ENCODE measurements at places on chromosomes 4 and X. TPM values are rescaled to one million over a fixed set of nuclear protein-coding genes. Genes with fewer than 3 reads are reported as not detected.

The UGT2B15 gene
- polyA plus RNA-seq: not detected

The PLAC8 gene
- 0.61 TPM for polyA plus RNA-seq

The FRG2 gene
- polyA plus RNA-seq: not detected

The PRDX4 gene
- 72.7 TPM for polyA plus RNA-seq

The CNGA1 gene
- 0.89 TPM for polyA plus RNA-seq

The UCHL1 gene
- 3.0 TPM for polyA plus RNA-seq

The EDNRA gene
- polyA plus RNA-seq: 7.8 TPM

The CLNK gene
- not detected for polyA plus RNA-seq

The ARHGAP36 gene
- polyA plus RNA-seq: not detected

DNA sequence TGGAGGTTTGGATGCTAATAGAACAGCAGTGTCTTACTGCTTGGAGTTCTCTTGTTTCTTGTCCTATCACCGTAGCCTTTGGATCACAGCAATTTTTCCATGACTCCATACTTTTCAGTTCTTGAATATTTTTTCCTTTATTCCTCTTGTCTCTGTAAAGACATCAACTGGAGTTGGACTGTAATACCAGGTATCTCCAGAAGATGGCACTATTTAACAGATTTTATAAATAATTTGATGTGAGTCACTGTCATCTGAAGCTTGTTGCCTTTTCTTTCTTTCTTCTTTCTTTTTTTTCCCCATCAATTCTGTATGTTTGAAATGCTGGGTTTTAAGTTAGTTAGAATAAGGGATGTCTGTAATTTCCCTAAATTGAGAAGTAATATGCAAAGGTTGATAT lies 24.1 kb downstream of the HPRT1 start:
- no peaks in the 10 kb centered on the region for H3K27me3 ChIP-seq
- H3K36me3 ChIP-seq: peaks cover 5% of the 10 kb centered on the region
- no peak overlapping the region for H3K27ac ChIP-seq
- no peak for DNase-seq
- H3K4me1 ChIP-seq: no peaks in the 10 kb centered on the region

GRCh38 chrX:40258909-40259308 lies 161.2 kb upstream of the BCOR start:
- H3K36me3 ChIP-seq: no peaks in the 10 kb centered on the region
- H3K27ac ChIP-seq: no peak overlapping the region

- DNase-seq: no peak
- H3K27ac ChIP-seq: no peak overlapping the region
- H3K36me3 ChIP-seq: no peaks in the 10 kb centered on the region
- no peaks in the 10 kb centered on the region for H3K4me1 ChIP-seq
- no peak overlapping the region for H3K4me3 ChIP-seq
- H3K27me3 ChIP-seq: no peaks in the 10 kb centered on the region
Observed at GRCh38 chrX:155534800-155535199, 76.4 kb upstream of the F8A3 start.

DNA sequence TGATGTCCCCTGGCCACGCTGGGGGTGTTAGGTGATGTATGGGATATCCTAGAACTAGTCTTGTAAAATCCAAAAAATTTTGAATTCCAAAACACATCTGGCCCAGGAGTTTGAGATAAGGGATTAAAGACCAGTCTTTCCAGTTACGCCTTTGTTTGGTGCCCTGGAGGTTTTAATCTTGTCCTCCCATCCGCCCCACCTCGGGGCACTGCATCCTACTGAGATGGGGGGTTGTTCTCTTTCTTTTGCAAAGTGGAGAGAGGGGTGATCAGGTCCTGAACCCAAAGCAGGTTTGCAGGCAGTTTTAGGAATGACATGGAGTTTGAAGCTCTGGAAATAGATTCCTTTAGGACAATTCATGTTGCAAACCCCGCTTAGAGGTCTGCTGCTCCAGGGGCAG lies 1.8 kb downstream of the SUV39H1 start:
- no peak for DNase-seq
- H3K4me1 ChIP-seq: peaks cover 10% of the 10 kb centered on the region
- no peak overlapping the region for H3K4me3 ChIP-seq
- no peaks in the 10 kb centered on the region for H3K27me3 ChIP-seq
- H3K27ac ChIP-seq: no peak overlapping the region

DNA sequence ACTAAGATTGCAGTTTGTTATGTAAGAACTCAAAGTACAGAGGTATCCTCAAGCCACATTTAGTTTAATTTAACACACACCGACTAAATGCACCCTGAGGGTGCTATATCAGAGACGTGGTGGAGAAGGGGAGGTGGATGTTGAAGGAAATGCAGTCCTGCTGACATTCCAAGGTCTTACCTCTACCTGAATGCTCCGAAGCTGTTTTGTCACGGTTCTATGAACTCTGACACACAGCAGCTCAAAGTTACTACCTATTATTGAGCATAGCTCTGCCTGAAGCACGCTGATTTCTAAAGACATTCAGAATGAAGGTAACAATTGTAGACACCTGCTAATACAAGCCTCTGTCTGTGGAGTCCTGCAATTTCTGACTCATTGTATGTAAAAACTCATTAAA lies 6.7 kb downstream of the CC2D2A start:
- no peaks in the 10 kb centered on the region for H3K27me3 ChIP-seq
- no peak overlapping the region for H3K27ac ChIP-seq
- no peaks in the 10 kb centered on the region for H3K36me3 ChIP-seq
- no peak for DNase-seq
- H3K4me1 ChIP-seq: peaks cover 4% of the 10 kb centered on the region
- H3K4me3 ChIP-seq: no peak overlapping the region

GRCh38 chrX:153714256-153714655 lies 9.9 kb downstream of the BCAP31 start:
- H3K36me3 ChIP-seq: peaks cover 7% of the 10 kb centered on the region
- no peaks in the 10 kb centered on the region for H3K27me3 ChIP-seq
- no peak overlapping the region for H3K27ac ChIP-seq
- peaks cover 21% of the 10 kb centered on the region for H3K4me1 ChIP-seq

GRCh38 chr4:7335344-7336066 lies 99.2 kb downstream of the PSAPL1 start:
- no peak for DNase-seq
- H3K4me3 ChIP-seq: no peak overlapping the region
- no peak overlapping the region for H3K27ac ChIP-seq

DNA sequence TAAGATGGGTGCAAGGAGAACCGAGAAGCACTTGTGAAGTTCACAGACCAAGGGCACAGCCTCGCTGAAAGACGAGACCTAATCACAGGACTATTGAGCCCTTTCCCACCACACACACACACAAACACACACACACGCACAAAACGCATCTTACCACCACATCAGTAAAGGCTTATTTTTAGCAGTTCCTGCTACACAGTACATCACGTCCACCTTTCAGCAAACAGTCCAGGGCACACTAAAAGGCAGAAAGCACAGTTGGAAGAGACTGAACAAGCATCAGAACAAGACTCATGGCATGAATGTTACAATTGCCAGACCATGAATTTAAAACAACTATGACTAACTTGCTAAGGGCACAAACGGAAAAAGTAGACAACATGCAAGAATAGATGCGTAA lies 83.6 kb upstream of the MAPK10 start:
- H3K36me3 ChIP-seq: no peaks in the 10 kb centered on the region
- no peak overlapping the region for H3K4me3 ChIP-seq
- H3K4me1 ChIP-seq: peaks cover 19% of the 10 kb centered on the region
- no peak overlapping the region for H3K27ac ChIP-seq
- H3K27me3 ChIP-seq: no peaks in the 10 kb centered on the region

- no peaks in the 10 kb centered on the region for H3K27me3 ChIP-seq
- no peak for DNase-seq
- H3K4me1 ChIP-seq: no peaks in the 10 kb centered on the region
- no peaks in the 10 kb centered on the region for H3K36me3 ChIP-seq
Observed at GRCh38 chr4:30901461-30902451, 181.6 kb downstream of the PCDH7 start.

DNA sequence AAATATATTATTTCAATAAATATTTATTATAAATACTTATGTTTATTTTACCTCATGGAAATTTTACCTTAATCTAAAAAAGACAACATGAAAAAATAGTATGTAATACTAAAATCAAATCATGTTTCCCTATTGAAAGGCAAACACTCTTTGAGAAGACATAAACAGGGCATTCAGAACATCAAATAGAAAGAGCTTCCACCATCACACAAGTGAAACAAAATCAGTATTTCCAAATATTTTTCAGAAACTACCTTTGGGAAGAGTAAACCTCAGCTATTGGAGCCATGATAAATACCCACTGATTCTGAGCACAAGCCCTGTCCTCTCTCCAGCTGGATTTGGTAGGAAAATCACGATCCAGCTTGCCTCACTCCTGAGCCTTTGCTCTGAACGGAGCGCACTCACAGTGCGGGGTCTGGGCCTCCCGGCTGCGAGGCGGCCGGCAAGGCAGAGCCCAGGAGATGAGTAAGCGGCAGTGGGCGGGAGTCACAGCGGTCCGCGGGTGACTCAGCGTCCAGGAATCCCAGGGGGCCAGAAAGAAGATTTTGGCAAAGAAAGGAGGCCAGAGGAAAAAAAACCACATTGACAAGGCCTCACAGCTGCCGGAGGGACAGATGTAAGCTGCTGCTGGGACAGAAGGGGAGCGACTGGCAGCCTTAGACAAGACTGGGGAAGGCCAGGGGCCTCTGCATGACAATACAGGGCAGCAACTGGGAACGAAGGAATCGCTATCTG lies 14.7 kb upstream of the ANXA5 start:
- DNase-seq: no peak
- H3K36me3 ChIP-seq: no peaks in the 10 kb centered on the region
- H3K27ac ChIP-seq: peak overlapping the region; percentile 89
- H3K4me3 ChIP-seq: peak overlapping the region; percentile 61
- peaks cover 12% of the 10 kb centered on the region for H3K4me1 ChIP-seq
- H3K27me3 ChIP-seq: no peaks in the 10 kb centered on the region

- H3K27me3 ChIP-seq: no peaks in the 10 kb centered on the region
- no peaks in the 10 kb centered on the region for H3K4me1 ChIP-seq
- peak; percentile 5 for DNase-seq
- peak overlapping the region; percentile 39 for H3K27ac ChIP-seq
Observed at GRCh38 chrX:100829730-100830129, 9.5 kb downstream of the CSTF2 start.

DNA sequence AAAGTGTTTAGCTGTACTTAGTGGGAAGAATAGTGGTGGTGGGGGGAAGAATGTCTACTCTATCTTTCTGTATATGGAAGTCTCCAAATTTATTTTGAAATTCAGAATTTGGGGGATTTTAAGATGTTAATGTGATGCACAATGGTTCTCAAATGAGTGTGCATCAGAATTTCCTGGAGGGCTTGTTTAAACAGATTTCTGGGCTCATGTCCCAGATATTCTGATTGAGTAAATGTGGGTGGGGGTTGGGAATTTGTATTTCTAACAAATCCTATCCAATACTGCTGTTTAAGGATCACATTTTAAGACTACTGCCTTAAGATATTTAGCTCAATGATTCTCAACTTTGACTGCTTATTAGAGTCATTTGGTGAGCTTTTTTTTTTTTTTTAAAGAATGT lies 15.1 kb upstream of the INTS6L start:
- no peak overlapping the region for H3K4me3 ChIP-seq
- no peak for DNase-seq
- no peak overlapping the region for H3K27ac ChIP-seq
- no peaks in the 10 kb centered on the region for H3K36me3 ChIP-seq

GRCh38 chr4:57916479-57916878 lies 806.3 kb upstream of the IGFBP7 start:
- no peak overlapping the region for H3K27ac ChIP-seq
- no peaks in the 10 kb centered on the region for H3K4me1 ChIP-seq
- H3K27me3 ChIP-seq: no peaks in the 10 kb centered on the region
- no peak overlapping the region for H3K4me3 ChIP-seq

GRCh38 chr4:64883087-64883807 lies 474.0 kb upstream of the TECRL start:
- H3K4me1 ChIP-seq: no peaks in the 10 kb centered on the region
- DNase-seq: no peak
- no peak overlapping the region for H3K27ac ChIP-seq
- no peak overlapping the region for H3K4me3 ChIP-seq

- no peaks in the 10 kb centered on the region for H3K4me1 ChIP-seq
- no peaks in the 10 kb centered on the region for H3K27me3 ChIP-seq
- no peak overlapping the region for H3K27ac ChIP-seq
Observed at GRCh38 chr4:158254292-158254691, 44.0 kb downstream of the TMEM144 start.

GRCh38 chr4:83272900-83273299 lies 11.7 kb downstream of the COQ2 start:
- peaks cover 2% of the 10 kb centered on the region for H3K36me3 ChIP-seq
- H3K27me3 ChIP-seq: no peaks in the 10 kb centered on the region
- no peak for DNase-seq

GRCh38 chrX:39725928-39726619 lies 371.7 kb downstream of the BCOR start:
- no peak overlapping the region for H3K4me3 ChIP-seq
- DNase-seq: no peak
- H3K27ac ChIP-seq: no peak overlapping the region
- H3K36me3 ChIP-seq: no peaks in the 10 kb centered on the region
- H3K27me3 ChIP-seq: no peaks in the 10 kb centered on the region

DNA sequence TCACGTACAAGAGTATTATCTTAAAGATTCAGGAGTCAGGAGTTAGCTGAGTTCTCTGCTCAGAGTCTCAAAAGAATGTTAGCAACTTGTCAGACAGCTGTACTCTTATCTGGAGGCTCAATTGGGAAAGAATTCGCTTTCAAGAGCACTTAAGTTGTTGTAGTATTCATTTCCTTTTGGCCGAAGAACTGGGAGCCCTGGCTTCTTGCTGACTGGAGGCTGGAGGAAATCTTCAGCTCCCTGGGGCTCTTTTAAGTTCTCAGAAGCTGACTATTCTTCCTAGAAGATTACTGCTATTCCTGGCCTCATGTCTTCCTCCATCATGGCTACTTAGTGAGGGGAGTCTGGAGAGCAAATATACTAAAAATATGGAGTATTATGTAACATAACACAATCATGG lies 587.2 kb downstream of the EPHA5 start:
- H3K4me3 ChIP-seq: no peak overlapping the region
- no peaks in the 10 kb centered on the region for H3K36me3 ChIP-seq
- DNase-seq: no peak
- no peaks in the 10 kb centered on the region for H3K4me1 ChIP-seq
- H3K27me3 ChIP-seq: no peaks in the 10 kb centered on the region
- H3K27ac ChIP-seq: no peak overlapping the region

DNA sequence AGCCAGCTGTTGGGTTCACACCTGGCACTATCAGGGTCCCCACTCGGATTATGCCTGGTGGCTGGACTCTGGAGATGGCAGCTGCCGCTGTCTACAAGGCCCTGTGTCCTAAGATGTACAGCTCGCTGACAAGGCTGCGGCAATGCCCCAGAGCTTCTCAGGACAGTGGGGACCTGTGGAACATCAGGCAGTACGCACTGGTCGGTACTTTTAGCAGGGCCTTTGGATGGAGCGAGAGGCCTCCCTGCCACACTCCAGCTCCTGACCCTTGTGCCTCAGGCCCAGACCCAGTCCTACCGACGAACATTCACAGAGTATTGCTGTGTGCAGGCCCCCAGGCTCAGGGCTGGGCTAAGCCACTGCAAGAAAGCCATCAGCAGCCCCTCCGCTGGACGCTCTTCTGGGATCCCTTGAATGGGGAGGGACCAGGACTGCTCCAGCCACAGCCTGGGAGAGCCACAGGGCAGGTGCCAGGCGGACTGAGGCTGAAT lies 45.7 kb upstream of the HMX1 start:
- H3K36me3 ChIP-seq: no peaks in the 10 kb centered on the region
- H3K27ac ChIP-seq: no peak overlapping the region
- H3K4me1 ChIP-seq: no peaks in the 10 kb centered on the region
- H3K4me3 ChIP-seq: no peak overlapping the region
- H3K27me3 ChIP-seq: no peaks in the 10 kb centered on the region
- no peak for DNase-seq

Data from keratinocyte (primary cell).